Effector CD8-positive, alpha-beta T cell (primary cell): ENCODE measurements at places on chromosomes 12 and 14.

DNA sequence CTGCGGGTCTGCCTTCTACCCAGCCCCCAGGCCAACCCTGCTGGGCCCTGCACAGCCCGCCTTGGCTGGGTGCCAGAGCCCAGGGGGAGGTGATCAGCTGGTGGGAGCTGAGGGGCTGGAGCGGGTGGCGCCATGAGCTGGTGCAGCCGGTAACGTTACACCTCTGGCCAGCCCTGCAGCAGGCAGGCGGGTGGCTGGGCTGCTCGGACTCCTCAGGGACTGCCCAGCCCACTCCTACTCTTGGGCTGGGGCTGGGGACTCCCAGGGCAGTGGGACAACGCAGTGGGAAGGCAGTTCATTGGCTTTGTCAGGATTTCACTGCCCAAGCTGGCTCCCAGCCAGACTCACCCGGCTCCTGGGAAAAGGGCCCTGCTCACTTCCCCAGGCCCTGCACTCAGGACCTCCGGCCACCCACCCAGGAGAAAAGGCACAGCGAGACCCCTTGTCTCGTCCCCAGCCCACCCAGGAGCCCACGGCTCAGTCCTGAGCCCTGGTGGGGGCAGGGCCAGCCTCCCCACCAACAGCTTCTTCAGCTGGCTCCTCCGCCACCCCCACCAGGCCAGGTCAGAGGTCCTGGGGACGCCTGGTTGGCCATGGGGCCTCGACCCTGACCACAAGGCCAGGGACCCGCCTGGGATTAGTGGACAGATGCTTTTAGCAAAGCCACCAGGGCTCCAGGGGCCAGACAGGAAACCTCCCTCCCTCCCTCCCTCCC is 1.0 kb downstream of the PGF start:
- DNase-seq: no peak

- no peak for DNase-seq
Observed at GRCh38 chr12:7158781-7159609, 28.8 kb downstream of the CLSTN3 start.

DNA sequence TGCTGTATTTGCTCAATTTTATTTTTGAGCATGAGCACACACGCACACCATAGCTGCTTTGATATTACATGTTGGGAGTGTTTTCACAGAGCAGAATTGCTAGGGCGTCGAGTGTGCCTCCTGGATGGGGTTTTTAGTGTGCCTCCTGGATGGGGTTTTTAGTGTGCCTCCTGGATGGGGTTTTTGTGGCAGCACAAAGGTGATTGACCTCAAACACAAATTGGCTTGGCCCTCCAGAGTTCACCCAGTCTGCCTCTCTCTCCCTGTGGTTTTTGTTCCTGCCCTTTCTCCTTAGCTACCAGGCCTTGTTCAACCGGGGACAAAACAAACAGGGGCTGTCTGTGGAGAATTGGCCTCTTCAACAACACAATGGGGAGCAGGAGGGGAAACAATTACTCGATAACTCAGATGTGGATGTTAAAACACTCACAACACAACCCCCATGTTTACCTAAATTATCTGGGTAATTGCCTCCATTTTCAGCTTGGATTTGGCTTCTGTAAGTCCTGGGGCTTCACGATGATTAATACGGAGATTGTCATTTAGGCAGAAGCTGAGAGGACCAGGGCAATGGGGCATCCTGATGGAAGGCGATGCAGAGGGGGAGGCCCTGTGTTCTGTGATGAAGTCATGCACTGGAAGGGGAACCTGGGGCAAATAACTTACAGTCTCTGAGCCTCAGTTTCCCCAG is 26.9 kb downstream of the TBX3 start:
- no peak for DNase-seq

- DNase-seq: no peak
Observed at GRCh38 chr14:77343662-77344061, 22.8 kb downstream of the GSTZ1 start.

DNA sequence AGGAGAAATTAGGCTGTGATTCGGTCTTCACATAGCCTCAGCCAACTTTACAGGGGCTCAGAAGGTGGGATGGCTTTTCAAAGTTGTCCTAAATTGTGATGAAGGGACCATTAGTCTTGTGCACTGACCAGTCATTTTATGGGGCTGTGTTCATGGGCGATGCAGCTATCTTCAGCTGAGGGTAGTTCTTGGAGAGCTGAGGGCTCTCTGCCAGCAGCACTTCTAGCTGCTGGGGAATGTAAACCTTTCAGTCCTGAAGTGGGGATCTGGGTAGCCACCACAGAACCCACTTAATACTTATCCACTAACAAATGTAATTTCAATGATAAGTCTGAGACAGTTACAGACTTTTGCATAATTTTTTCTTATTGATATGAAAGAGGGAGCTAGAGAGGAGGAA is 270.6 kb downstream of the AEBP2 start:
- no peak for DNase-seq

DNA sequence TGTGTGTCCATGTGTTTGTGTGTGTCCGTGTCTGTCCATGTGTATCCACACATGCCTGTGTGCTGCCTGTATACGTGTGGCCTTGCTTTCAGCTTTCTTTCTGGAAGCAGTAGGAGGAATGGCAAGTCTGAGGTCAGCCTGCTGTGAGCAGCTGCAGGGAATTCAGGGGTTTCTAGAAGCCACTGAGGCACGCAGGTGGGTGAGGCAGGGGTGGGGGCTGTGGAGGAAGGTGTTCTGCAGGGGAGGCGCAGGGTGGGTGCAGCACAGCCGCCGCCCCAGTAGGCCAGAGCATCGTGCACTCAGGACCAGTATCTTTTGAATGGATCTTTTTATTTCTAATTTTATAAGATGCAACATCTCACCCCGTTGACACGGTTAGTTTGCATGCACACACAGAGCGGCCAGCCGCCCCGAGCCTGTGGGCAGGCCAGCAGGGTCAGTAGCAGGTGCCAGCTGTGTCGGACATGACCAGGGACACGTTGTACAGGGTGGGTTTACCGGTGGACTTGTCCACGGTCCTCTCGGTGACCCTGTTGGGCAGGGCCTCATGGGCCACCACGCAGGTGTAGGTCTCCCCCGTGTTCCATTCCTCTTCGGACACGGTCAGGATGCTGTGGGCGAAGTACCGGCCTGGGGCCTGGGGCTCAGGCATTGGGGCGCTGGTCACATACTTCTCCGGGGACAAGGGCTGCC is 327.7 kb downstream of the TMEM121 start:
- no peak for DNase-seq

GRCh38 chr14:50955373-50956043 is 11.2 kb upstream of the PYGL start:
- DNase-seq: no peak

- no peak for DNase-seq
Observed at GRCh38 chr14:73465823-73466532, 7.6 kb upstream of the NUMB start.

- DNase-seq: no peak
Observed at GRCh38 chr12:122138616-122139015, 35.4 kb downstream of the IL31 start.

DNA sequence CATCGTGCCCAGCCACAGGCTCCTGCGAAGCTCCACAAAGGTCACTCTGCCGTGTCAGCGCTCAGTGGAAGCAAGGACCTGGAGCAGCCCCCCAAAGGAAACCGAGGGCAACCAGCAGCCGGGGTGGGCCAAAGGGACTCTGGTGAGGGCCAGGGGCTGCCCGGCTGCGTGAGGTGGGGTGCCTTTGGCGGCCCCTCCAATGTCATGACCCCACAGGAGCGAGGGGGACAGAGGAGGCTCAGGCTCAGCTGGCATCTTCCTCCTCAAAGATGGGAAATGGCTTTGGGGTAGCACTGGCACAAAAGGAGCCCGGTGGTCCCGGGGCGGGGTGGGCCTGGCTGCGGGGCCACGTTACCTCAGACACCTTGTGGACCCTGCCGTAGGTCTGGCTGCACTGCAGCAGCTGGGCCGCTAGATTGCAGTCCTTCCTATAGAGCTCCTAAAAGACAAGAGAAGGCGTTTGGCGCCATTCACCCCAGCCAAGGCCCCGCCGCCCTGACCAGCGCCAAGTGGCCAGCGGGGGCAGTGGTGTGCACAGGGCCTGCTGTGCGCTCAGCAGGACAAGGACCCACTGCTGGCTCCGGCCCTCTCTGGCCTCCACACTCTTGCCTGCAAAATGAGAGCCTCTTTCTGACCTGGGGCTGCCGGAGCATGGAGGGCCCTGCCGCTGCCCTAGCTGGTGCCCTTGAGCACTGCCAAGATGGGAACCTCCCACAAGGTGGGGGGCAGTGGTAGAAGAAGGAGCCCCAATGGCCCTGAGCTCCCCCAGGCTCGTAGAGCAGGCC is 46.9 kb downstream of the BEGAIN start:
- no peak for DNase-seq

DNA sequence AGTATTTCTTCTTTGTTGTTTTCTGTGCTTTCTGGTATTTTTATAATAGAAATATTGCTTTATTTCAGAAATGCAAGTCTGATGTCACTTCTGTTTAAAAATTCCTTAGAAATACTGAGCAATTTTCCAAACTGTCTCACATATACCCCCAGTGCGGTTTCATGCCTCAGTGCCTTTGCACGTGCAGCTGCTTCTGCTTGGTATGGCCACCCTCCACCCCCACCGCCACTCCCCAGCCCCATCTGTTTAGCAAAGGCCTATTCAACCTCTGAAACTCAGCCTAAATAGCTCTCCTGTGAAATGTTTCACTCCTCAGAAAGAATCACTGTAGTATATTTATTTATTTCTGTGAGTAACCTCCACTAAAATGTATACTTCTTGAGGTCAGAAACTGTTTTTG is 52.3 kb downstream of the PPM1H start:
- no peak for DNase-seq

GRCh38 chr12:76781321-76781720 is 17.4 kb downstream of the ZDHHC17 start:
- DNase-seq: no peak

DNA sequence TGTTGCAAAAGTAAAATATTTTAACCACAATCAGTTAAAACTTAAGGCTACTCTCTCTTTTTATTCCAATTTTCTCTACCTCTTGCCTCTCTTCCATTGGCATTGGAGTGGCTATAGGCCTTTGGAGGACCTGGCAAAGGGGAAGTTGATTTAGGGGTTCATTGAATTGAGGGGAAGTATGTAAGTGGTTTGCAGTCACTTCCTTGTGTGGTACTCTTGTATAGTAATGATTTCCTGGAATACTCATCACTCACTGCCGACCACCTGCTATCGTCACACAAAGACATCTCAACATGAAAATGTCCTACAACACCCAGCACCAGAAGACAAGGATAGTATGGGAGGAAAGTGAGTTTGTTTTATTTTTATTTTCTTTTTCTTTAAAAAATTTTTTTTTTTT is 45.7 kb upstream of the CPM start:
- DNase-seq: no peak

DNA sequence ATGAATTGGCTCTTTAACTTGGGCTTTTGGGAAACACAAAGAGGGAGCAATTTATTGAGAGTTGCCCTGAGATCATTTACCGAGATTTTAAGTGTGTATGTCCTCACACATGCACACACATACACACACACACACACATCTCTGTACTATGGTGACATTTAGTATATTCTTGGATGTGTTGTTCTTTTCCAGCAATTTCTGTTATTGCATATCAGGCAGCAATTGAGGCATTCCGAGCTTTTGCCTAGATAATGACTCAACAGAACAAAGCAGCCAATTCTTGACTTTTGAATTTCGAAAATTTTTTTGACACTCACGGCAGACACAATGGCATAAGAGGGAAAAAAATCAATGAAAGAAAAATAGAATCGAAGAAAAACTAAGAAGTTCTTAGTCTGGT is 248.5 kb downstream of the DUSP6 start:
- DNase-seq: no peak
